Prostate gland (tissue), 2 donors: ENCODE measurements at places on chromosomes 12 and 14. TPM values are rescaled to one million over a fixed set of nuclear protein-coding genes. Genes with fewer than 3 reads are reported as not detected.

Gene HOXC5
- not detected for total RNA-seq

Gene RFX4
- not detected for total RNA-seq

Gene ZBTB39
- 15.6 TPM for total RNA-seq

Gene ANKRD33
- not detected for total RNA-seq

Gene MIPOL1
- 31.4 TPM for total RNA-seq

Gene DIO3
- 6.9 TPM for total RNA-seq

Gene MYH6
- total RNA-seq = 3.1 TPM

Gene NANOG
- 0.05 TPM for total RNA-seq

Gene WNT1
- not detected for total RNA-seq

Gene KCNK10
- total RNA-seq = 4.9 TPM

Gene PLD4
- 5.4 TPM for total RNA-seq

Gene SDR9C7
- not detected for total RNA-seq

Gene PLEKHD1
- 0.27 TPM for total RNA-seq

Gene FAR2
- 7.2 TPM for total RNA-seq

Gene IFNG-AS1
- total RNA-seq = not detected

Gene ARHGAP9
- total RNA-seq = 13.6 TPM

Gene CLEC4D
- not detected for total RNA-seq

Gene NOVA1
- 8.1 TPM for total RNA-seq

Gene KRT80
- total RNA-seq = 3.7 TPM

Gene FGF6
- total RNA-seq = not detected

Gene TBC1D30
- 17.2 TPM for total RNA-seq

Gene TMEM52B
- 0.17 TPM for total RNA-seq

Gene BDKRB2
- total RNA-seq = 1.2 TPM

Gene MED13L
- total RNA-seq = 88.9 TPM

Gene SLC25A21
- 1.5 TPM for total RNA-seq

Gene CABP1
- 0.62 TPM for total RNA-seq

Gene PITPNM2
- 2.4 TPM for total RNA-seq

Gene TBX3
- total RNA-seq = 155 TPM

Gene TAS2R7
- total RNA-seq = not detected

Gene PNN
- total RNA-seq = 32.7 TPM

Gene MSI1
- total RNA-seq = 1.7 TPM

Gene TMEM132D
- total RNA-seq = 1.3 TPM

Gene SERPINA9
- not detected for total RNA-seq

Gene OGFOD2
- total RNA-seq = 26.3 TPM

Gene KRT6A
- total RNA-seq = 13.6 TPM

Gene MYBPC1
- total RNA-seq = 302 TPM

Gene P2RX2
- total RNA-seq = 0.32 TPM

Gene ADSS1
- total RNA-seq = 44.4 TPM

Gene C12orf54
- total RNA-seq = 6.0 TPM

Gene UNC79
- total RNA-seq = 1.0 TPM

Gene PLCZ1
- total RNA-seq = not detected

Gene TMPRSS12
- 1.2 TPM for total RNA-seq

Gene MMP14
- 64.9 TPM for total RNA-seq

Gene TECPR2
- 12.9 TPM for total RNA-seq

Gene ARMH4
- 2.4 TPM for total RNA-seq

Gene KRT6C
- not detected for total RNA-seq

Gene NELL2
- total RNA-seq = 5.8 TPM

Gene FOXA1
- total RNA-seq = 656 TPM

Gene LPAR5
- 1.9 TPM for total RNA-seq

Gene SDS
- total RNA-seq = 0.80 TPM

Gene SLC10A1
- total RNA-seq = not detected
